ENCODE measurements at places on chromosomes 6 and 20. TPM values are rescaled to one million over a fixed set of nuclear protein-coding genes. Genes with fewer than 3 reads are reported as not detected.

The WFDC2 gene
- total RNA-seq = 2.2 TPM

The SYCP2 gene
- total RNA-seq = 3.2 TPM

The BPIFA1 gene
- not detected for total RNA-seq

DNA sequence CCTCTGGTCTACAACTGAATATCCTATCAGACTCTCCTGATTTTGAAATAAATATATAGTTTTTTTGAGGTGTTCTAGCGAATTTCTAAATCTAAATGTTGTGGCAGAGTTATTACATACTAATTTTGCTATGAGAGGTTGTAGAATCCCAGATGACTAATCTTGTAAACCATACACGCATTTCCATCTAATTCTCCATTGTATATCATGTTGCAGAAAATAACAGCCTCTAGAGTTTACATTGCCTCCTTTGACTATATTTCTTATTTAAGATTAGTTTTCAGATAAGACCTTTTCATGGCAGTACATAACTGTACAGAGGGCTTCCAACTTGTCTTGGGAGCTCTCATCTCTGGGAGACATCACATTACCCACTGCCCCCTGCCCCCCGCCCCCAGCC, 22.9 kb downstream of the PTPN1 start:
- no peak for DNase-seq

GRCh38 chr6:122790028-122790422, 967 bp downstream of the SMPDL3A start:
- DNase-seq = no peak

DNA sequence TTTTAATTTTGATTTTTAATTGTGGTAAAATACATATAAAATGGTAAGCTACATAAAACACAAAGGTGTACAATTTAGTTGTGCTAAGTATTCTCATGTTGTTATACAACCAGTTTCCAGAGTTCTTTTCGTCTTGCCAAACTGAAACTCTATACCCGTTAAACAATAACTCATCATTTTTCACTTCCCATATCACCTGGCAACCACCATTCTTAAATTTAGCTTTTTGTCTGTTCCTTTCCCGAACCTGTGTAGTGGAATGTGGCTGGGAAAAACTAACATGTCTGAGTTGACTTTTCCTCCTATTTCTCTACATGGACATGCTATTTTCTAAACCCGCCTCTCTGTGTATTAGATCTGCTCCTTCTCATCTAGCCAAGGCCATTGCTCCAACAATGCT, 27.6 kb downstream of the RPRD1B start:
- no peak for DNase-seq

GRCh38 chr6:44002593-44003344, 124.5 kb downstream of the MRPL14 start:
- DNase-seq = no peak

All from vagina (tissue), 2 donors.